ENCODE measurements at places on chromosomes 13 and 19.

DNA sequence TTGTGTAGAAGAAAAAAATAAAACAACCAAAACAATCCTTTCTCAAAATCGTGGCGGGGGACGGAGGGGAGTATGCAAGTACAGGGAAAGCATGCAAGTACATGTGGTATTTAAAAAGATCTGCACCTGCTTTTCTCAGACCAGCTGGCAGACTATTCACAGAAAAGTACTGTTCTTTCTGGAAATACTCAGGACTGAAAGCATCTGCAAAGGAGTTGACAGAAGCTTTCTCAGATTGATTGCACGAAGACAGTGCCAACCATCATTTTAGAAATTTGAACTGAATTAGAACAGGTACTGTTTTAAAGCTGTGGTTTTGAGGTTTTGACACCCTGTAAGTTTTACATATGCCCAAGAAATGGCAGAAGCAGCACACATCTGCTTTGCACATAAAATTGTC is 19.8 kb upstream of the PCDH8 start:
- DNase-seq, result no peak

- DNase-seq, result no peak
Observed at GRCh38 chr13:95615539-95615938, 29.0 kb downstream of the DZIP1 start.

GRCh38 chr13:52850396-52851136 is 2.1 kb upstream of the PCDH8 start:
- peak; percentile 81 for DNase-seq

DNA sequence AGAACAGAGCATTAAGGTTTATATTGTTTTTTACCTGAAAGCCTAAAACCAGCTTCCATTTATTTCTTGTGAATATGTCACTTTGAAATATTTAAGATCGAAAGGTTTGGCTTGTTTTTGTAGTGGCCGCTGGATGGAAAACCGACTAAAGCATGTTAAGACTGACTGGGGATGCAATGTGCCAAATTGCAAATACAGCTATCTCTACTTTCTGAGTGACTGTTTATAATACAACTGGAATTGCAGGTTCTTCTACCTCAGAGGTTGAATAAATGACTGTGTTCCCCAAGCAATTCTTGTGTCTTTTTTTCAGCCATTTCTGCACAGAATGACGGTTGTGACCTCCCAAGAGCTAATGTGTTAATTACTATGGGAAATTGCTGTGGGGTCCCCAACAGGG is 50.0 kb upstream of the TMTC4 start:
- DNase-seq, result no peak

GRCh38 chr13:110723598-110723997 is 10.1 kb downstream of the ING1 start:
- DNase-seq, result no peak

DNA sequence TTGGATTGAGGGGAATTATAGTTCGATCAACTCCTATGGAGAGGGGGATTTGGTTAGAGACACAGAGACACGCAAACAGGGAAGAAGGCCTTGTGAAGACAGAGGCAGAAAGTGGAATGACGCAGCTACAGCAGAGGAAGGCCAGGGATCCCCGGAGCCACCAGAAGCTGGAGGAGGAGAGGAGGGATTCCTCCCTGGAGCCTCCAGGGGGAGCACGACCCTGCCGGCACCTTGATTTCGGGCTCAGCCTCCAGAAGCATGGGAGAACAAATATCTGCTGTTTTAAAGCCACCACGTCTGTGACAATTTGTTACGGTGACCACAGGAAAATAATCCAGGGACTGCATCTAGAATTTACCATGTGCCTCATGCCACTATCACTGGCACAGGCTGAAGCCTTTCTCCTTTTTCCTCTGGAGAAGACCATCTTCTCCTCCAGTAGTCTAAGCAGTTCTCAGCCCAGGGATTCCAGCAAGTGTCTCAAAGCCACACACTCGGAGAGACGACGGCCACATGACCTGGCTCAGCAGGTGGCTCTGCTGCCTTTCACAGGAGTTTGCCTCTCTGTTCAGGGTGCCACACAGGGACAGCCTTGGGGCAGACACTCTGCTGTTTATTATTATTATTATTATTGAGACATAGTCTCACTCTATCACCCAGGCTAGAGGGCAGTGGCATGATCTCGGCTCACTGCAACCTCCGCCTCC is 39.9 kb upstream of the CCNE1 start:
- no peak for DNase-seq

DNA sequence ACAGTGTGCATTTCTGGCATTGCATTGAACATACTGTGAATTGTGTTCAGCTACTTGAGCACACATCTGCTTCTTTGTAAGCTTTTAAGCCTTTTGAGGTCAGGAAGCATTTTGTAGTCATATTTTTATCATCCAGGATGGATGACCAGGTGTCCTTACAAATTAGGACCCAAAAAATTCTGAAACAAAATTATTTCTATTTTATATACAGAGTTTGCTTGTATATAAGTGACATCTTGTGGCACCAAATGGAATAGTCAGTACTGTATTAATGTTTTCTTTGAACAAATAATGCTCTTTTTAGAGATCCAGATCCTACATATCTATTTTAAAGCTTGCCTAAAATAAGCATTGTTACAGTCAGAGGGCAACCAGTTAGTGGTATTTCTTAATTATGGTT is 9.5 kb upstream of the SUPT20H start:
- no peak for DNase-seq

DNA sequence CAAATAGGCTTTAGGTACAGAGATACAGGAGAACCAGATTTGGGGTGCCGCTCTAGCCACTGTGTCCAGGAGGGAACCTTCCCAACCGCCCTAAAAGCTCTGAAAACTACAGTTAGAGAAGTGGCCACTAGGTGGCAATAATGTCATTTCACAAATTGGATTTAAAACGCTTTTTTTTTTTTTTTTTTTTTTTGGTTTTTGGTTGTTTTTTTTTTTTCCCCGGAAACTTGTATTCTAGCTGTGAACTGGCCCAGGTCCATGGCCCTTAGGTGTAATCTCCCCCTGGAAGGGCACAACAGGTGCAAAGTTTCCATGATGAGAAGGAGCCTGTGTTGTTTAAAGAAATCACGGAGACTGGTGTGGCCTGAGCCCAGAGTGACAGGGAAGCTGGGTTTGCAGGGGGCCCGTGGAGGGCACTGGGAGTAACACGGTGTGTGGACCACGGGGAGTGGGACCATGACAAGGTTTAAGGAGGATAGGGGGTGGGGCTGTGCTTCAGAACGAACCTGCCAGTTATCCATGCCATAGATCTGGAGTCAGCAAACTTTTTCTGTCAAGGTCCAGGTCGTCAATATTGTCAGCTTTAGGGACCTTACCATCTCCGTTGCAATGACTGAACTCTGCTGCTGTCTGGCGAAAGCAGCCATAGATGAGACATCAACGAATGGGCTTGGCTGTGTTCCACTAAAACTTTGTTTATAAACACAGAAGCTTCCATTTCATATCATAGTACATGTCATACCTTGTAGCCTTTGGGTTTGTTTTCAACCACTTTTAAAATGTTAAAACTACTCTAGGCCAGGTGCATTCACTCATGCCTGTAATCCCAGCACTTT is 10.1 kb downstream of the OR1I1 start:
- no peak for DNase-seq

DNA sequence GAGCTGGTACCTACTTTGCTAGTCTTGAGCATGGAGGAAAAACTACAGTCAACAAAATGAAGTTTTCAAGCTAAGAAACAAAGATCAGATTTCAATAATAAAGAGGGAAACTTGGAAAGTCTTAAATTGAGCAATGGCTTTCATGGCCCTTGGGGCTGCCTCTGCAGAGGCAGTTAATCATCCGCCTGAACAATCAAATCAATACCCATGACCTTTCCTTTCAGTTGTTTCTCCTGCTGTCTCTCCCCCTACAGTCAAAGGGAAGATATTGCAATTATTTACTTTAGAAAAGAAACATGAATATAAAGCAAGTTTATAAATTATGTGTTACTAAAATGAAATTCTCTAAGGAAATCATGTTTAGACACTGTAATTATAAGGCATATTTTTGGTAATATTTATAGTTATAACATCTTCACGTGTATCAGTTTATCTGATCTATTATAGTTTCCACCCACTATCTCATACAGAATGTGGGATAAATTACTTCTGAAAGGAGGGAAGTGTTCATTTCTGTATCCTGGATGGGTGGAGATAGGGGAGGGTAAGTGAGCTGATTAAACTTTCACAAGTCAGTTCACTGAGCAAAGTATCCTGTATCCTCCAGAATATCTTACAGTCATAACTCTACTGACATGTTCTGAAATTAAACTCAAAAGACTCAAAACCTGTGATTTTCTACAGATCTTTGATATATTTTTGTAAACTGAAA is 72.4 kb upstream of the TSC22D1 start:
- no peak for DNase-seq

DNA sequence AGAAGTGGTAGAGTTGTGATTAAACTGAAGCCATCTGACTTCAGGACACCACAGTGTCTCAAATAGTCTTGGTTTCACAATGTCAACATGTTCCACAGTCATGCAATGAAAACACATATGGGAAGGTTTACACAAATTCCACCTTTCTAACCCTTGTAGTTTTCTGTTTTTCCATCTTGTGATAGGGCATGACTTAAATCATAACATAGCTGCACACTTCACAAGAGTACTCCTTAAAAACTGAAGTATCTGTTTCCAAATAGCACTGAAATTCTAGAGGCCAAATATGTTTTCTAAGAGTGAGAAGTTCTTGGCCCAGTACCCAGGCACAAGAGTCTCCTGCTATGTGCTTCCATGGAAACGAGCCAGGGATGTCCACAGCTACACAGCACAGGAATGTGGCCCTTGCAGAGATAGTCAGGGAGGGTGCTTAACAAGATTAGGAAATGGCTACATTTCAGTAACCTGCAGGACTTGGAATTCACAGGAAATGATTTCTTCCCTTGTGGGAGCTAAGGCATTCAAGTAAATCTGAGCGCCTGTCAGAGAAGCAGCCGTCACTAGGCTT is 269.1 kb downstream of the NDFIP2 start:
- DNase-seq, result no peak

DNA sequence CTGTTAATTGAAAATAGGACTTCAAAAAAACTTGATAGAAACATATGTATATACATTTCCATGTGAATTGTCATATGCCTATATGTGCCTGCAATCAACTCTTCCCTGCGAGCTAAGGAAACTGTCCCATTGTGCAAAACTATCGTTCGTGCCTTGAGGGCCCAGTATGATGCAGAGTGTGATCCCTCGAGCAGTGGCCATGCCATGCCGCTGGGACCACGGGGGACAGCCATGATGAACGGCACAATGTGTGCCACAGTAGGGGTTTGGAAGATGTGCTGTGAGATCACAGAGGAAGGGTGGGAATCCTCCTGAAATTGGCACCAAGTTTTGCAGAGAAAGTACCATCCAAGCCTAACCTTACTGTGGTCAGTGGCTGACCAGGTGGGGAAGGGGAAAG is 118.1 kb upstream of the SOX1 start:
- DNase-seq, result peak; percentile 17

- no peak for DNase-seq
Observed at GRCh38 chr13:51950722-51951121, 60.5 kb downstream of the ATP7B start.

DNA sequence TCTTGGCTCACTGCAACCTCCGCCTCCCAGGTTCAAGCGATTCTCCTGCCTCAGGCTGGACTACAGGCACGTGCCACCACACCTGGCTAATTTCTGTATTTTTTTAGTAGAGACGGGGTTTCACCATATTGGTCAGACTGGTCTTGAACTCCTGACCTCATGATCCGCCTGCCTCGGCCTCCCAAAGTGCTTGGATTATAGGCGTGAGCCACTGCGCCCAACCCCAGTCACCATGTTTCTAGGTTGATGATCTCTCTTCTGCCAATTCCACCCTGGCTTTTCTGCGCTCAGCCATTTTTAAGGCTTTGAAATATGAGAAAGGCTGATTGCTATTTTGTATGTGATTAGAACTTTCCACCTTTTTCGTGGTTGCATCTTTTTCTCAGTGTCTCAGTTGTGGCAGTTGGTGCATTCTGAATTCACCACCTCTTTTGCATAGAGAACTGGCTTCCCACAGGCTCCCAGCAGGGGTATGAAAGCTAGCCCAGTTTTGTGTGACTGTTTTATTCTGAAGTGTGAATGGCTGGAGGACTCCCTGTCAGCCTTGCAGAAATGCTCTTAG is 15.5 kb downstream of the CEACAM1 start:
- no peak for DNase-seq

GRCh38 chr13:94412870-94413597 is 66.4 kb downstream of the DCT start:
- DNase-seq, result no peak

DNA sequence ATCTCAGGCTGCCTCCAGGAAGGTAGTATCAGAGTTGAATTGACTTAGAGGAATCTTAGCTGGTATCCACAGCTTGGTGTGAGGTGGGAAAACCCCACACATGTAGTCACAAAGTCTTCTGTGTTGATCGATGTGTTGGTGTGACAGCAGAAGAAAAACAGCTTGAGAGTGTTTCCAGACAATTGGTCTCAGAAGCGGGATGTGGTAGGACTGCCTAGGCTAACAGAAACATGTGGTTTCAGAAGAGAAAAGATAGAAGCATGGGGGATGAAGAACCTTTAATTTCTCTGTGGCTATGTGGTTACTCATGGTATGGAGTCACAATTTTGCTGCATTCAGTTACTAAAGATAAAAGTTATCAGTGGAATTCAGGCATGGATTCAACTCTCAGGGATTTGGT is 134.7 kb upstream of the SLITRK5 start:
- no peak for DNase-seq

GRCh38 chr13:100514788-100515409 is 73.7 kb downstream of the GGACT start:
- peak; percentile 86 for DNase-seq

GRCh38 chr13:43787997-43788396 is 1.2 kb upstream of the ENOX1 start:
- DNase-seq, result no peak

- DNase-seq, result no peak
Observed at GRCh38 chr19:41219924-41220567, 1.0 kb downstream of the AXL start.

DNA sequence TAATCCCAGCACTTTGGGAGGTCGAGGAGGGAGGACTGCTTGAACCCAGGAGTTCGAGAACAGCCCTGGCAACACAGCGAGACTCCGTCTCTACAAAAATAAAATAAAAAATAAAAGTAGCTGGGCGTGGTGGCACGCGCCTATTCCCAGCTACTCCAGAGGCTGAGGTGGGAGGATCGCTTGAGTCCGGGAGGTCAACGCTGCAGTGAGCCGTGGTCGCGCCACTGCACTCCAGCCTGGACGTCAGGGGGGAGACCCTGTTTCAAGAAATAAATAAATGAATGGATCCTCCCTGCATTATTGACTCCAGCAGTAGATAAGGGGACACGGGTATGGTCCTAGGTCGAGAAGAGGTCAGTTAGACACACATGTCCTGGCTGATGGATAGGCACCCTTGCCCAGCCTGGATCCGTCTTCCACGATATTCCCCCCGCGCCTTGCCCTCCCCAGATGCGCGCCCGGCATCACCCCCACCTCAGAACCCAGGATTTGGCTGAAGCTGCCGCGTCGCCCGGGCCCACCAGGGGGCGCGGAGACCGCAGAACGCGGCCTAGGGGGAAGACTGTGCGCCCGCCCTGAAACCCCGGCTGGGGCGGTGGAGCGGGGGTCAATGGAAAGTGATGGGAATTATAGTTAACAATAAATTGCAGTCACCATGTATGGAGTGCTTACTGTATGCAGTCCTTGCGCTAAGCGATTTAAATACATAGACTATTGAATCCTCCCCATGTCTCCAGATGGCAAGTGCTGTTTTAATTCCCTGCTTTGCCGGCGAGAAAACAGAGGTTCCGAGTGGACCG is 2.1 kb upstream of the HOOK2 start:
- peak; percentile 92 for DNase-seq

- DNase-seq, result no peak
Observed at GRCh38 chr19:7000816-7001215, 20.4 kb downstream of the MBD3L2B start.

GRCh38 chr13:100604918-100605710 is 16.5 kb upstream of the GGACT start:
- DNase-seq, result no peak
